IMR-90 (cell line): ENCODE measurements at places on chromosomes 1 and 21.

GRCh38 chr1:228807904-228808605 is 72.8 kb downstream of the RHOU start:
- DNase-seq, result no peak

DNA sequence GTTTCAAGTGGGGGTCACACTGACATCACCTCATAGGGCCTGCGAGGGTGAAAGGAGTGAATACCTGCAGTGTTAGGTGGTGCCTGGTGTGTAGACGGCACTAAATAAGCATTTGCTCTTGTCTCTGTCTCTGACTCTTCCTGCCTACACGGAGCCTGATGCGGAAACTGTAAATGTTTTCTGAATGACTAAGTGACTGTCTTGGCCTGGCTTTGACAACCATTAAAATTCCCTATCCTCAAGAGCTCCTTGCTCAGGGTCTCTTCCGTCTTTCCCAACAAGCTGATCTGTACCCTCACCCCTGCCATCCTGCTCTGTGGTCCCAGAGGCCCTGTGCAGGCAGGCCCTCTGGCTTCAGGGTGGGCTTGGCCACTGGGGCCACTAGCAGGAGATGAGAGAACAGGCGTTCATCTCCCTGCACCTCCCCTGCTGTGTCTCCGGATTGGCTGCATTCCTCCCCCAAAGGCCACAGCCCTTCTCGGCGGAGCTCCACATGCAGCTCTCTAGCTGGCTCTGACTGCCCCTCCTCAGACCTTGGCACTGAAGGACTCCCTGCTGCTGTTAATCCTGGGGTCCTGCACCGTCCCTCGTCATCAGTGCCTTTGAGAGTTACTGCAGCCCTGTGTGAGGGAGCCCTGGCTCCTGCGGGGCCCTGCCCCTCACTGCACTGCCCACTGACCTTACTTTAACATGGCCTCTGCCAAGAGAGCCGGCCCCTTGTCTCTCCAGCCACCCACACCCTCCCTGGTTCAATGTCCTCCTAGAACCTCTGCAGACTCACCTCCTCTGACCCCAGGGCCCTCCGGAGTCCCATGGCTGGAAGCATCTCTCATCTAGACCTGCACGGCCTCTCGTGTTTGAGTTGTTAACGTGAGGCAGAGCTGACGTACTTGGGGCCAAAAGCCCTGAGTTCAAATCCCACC is 211.1 kb downstream of the MATN1 start:
- peak; percentile 6 for DNase-seq

GRCh38 chr21:29613021-29613420 is 314.3 kb downstream of the BACH1 start:
- DNase-seq, result peak; percentile 10

- DNase-seq, result peak; percentile 91
These were observed 34.0 kb downstream of the MAP3K7CL start for GRCh38 chr21:29164323-29164942.

GRCh38 chr1:63893976-63894375 is 120.2 kb downstream of the ROR1 start:
- no peak for DNase-seq
